Psoas muscle (tissue), 8 donors: ENCODE measurements at places on chromosomes 7 and 10. TPM values are rescaled to one million over a fixed set of nuclear protein-coding genes. Genes with fewer than 3 reads are reported as not detected.
A peak's percentile ranks its signal among the peaks of the same experiment; 100 is the strongest.

GRCh38 chr7:84792231-84792893, 394.5 kb downstream of the SEMA3D start:
- DNase-seq = no peak

Gene GIMAP5
- 7.4 TPM for total RNA-seq

GRCh38 chr7:101779267-101779666, 38.2 kb upstream of the CUX1 start:
- no peak for DNase-seq

Gene IL6
- 4.6 TPM for total RNA-seq

DNA sequence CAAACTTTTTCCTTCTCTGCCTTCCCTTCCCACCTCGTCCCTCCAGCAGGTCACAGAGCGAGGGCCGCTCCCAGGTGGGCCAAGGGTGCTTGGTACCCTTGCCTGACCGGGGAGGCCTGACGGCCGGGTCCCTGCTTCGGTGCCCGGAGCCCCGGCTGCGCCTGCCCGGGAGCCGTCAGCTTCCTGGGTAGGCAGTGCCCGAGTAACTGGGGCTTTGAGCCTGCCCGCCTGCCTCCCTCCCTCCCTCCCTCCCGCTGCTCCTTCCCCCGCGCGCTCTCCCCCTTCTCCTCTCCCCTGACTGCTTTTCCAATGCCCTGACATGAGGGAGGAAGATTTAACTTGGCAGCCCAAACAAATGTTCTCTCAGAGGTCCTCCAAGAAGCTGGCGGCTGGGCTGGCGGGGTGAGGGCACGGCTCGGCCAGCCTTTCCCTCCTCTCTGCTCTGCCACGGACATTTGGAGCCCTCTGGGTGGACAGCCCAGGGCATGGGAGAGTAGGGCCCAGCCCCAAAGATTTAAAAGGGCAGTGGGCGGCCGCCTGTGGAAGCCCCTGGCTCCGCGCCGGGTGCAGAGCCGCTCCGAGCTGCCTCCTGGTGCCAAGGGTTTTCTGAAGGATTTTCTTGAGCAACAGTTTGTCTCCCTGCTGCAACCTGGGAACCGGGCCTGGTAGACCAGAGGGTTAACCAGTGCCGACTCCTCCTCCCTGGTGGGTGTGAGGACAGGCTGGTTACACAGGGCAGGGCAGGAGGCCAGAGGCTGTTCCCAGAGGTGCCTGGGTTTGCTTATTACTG, 2.0 kb downstream of the ZMIZ1 start:
- peak; percentile 97 for DNase-seq

DNA sequence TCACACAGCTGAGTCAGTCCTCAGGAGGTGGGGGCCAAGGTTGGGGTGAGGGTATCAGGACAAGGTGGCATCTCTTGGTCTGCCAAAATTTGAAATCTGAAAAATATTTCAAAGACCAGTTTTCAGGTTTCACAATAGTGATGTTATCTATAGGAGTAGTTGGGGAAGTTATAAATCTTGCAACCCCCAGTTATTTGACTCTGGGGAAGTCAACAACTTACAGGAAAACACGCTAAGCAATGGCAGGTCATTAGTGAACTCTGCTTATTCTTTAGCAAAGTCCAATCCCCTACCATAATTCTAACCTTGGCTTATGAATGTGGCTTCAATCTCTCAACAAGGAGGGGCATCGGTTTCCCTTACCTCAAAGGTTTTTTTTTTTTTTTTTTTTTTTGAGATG, 94.9 kb downstream of the MARCHF5 start:
- no peak for DNase-seq

DNA sequence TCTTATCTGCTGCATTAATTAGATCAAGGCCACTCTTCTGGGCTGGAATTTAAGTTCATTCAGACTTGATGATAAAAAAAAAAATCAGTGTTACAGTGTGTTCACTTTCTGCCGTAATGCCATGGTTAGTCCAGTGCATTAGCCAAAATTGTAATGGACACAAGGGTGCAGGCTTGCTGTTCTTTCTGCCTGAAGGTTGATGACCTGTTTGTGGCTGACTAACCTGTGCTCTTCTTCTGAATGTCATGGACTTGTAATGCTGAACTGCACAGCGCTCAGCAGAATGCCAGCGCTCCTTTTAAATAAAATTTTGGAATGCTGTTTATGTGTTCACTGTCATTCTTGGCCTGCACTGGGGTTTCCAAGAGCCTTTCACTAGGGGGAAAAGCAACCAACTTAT, 323.2 kb downstream of the ZNF248 start:
- DNase-seq = no peak

DNA sequence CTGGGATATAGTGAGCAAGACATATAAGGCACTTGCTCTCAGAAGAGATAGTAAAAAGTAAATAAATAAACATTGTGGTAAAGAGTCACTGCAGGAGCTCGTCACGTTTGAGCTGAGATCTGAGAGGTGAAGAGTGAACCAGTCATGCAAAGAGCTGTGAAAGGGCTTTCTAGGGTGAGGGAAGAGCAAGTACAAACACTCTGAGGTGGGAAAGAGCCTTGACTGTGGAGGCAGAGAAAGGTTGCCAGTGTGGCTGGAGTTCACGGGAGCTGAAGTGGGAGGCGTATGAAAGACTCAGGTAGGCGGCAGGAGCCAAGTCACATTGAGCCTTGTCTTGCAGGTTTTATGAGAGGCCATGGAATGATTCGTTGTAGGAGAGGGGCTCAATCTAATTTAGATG, 141.0 kb downstream of the C1GALT1 start:
- DNase-seq = no peak

- no peak for DNase-seq
Measured at GRCh38 chr10:78305311-78305710, 271.6 kb downstream of the RPS24 start.

DNA sequence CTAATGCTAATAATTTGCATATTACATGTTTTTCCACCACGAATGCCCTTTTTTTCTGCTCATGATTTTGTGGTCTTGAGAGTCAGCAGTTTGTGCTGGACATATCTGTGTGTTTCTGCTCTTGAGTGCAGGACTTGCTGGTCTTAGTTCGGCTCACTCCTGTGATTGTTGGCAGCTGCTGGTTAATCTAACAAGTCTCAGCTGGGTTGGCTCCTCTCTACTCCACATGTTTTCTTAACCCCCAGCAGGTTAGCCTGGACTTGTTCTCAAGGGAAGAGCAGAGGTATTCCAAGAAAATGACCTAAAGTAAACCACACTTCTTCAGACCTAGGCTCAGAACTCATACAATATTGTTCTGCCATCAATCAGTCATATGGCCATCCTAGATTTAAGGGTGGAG, 1238.9 kb downstream of the XPNPEP1 start:
- no peak for DNase-seq
